ENCODE measurements at places on chromosomes 6 and 20.

- DNase-seq: no peak
Observed at GRCh38 chr6:168960551-168961263, 292.9 kb downstream of the THBS2 start.

DNA sequence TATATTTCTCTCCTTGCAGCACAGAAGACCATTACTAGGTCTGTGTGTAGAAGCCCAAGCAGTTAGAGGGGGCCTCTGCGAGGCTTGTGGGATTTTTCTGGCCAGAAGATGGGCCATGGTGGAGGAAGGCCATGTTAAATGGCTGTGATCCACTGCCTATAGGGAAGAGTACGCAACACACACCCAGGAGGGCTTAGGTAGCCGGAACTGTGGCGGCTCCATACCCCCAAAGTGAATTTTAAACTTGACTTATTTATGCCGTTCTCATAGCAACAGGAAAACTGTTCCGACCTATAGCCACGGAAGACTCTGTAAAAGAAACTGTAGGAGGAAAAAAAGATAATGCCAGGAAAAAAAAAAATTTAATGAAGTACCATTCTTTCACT lies 69.5 kb downstream of the SLX4IP start:
- DNase-seq: no peak

GRCh38 chr20:39855056-39855455 lies 834.0 kb downstream of the MAFB start:
- no peak for DNase-seq

DNA sequence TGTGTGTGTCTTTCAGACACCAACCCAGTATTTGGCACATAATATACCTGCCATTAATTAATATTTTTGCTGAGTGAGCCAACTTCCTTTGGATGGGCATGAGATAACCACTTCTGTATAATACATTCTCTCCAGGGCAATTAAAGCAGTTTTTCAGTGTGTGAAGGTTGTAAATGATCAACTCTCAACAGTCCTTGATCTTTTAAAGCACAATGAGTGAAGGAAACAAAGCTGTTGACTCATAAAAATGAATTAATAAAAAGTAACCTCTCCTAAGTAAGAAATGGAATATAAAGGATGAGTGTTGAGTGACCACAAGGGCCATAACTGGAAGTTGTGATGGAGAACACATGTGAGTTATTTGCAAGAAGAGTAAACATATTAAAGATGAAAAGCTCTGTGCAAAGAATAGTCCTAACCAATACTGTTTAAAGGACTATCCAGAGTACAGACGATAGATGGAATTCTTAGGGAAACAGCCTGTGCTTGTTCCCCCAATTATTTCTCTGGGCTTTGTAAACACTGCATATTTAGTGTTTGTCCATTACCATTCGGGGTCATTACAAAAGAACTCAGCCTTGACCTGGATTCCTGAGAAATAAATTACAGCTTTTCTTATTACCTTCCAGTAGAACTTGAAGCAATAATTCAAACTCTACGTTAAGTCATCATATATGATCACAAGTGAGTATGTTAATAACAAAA lies 446.2 kb downstream of the PLCB1 start:
- no peak for DNase-seq

DNA sequence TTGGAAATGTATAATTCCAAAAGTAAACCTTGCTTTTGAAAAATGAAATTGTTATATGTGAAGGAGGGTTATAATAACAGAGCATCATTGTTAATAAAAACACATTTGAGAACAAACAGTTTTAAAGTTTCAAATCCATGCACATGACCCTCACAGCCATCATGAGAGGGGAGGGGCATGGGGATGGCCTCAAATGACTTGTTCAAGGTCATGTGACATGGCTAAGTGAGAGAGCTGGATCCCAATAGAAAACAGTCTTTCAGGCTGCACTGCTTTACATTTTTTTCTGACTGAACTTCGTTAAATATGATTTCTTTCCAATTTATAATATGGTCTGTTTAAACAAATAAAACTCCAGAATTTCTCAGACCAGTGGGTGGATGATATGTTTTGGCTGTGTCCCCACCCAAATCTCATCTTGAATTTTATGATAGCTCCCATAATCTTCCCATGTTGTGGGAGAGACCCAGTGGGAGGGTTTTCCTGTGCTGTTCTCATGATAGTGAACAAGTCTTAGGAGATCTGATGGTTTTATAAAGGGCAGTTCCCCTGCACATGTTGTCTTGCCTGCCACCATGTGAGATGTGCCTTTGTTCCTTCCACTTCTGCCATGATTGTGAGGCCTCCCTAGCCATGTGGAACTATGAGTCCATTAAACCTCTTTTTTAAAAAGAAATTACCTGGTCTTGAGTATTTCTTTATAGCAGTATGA lies 66.0 kb downstream of the DTD1 start:
- no peak for DNase-seq

DNA sequence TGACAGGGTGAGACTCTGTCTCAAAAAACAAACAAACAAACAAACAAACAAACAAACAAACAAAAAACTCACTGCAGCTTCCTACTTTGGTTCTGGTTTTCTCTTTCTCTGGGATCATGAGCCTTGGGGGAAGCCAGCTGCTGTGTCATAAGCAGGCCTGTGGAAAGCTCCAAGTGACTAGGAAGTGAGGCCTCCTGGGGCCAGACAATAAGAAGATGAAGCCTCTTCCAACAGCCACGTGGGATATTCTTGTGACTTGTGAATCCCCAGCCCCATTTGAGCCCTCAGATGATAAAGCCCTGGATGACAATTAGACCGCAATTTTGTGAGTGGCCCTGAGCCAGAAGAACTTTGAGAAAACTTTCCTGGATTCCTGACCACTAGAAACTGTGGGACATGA lies 11.4 kb downstream of the HLA-A start:
- DNase-seq: no peak

DNA sequence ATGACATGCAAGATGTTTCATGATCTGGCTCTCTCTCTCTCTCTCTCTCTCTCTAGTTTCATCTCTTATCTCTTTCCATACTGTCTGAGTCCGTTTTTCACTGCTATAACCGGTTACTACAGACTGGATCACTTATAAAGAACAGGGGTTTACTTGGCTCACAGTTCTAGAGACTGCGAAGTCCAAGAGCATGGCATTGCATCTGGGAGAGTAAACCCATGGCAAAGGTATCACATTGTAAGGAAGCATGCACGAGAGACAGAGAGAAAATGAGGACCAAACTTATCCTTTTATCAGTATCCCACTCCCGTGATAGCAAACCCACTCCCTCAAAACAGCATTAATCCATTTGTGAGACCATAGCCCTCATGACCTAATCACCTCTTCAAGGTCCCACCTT lies 7.2 kb upstream of the AGPAT4 start:
- no peak for DNase-seq

DNA sequence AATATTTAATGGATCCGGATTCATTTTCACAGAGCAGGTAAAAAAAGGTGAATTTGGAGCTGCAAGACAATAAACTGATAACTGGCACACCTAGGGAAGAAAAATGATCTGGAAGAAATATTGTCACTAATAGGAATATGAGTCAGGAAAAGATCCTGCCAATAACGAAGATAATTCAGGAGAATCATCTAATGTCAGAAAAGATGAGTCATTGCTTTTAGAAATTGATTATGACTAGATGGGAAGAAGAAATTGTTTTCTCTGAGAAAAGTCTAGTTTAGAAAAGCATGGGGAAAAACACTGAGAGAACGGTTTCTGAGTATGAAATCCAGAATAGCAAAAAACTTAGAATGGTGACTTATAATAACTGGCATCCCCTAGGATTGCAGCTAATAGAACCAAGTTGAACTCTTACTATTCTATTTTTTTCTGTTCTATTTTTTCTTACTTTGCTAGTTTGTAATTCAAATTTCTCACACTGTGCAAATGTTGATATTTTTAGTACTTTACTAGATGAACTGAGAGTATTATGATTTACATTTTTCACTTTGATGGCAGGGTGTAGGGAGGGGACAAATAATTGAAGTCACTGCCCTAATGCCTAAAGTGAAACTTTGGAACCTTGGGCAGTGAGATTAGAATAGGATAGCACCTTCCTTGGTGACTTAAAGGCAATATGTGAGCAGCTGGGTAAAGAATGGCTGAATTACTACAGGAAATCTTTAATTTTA lies 38.2 kb upstream of the SUPT3H start:
- DNase-seq: no peak

DNA sequence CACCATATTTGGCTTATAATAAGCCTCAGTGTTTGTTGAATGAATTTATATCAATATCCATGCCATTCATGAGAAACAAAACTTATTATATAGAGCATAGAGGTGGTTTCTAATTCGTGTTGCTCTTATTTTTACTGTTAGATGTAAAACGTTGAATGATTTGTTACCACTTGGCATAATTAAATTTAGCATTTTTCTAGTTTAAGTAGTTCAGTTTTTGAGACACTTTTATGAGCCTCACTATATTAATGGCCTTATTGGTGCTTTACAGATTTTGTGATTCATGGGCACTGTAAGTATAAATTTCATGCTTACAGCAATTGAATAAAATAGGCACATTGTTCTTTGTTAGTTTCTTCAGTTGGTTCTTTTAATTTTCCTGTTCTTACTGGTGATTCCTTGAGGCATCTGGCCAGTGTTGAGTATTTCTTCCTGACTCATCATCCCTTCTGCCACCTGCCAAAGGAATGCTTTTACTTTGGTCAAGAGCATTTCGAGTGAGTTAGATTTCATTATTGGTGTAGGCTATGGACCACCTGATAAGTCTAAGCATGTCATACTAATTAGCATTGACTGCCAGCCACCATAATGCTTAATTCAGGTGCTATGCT lies 34.8 kb downstream of the CDKAL1 start:
- DNase-seq: no peak

DNA sequence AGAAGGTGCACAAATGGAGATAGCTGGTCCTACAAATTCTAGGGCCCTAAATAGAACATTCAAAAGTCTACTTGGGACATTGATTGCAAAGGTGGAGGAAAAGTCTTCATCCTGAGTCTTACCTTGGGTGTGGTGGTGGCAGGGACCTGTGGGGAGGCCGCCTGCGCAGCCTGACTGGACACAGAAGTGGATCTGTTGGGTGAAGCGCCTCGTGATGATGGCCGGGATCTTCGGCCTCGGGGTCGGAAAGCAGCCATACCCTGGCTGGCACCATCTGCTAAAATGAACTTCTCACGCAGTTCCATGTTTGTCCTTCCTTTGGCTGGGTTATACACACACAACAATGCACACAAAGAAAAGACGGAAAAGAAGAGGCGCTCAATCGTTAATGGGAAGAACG lies 179.2 kb downstream of the DST start:
- no peak for DNase-seq

DNA sequence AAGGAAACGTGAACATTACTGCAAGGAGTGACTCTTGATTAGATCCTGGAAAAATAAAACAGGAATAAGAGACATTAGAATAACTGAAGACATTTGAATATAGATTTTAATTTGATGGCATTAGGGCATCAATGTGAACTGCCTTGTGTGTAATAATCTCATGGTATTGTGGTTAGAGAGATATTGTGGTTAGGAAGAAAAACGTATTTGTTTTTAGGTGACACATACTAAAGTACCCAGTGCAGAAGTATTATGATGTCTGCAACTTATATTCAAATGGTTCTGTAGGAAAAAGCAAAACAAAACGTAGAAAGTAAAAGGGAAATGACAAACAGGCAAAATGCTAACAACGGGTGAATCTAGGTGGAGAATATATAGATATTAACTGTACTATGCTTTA lies 65.9 kb upstream of the OGFRL1 start:
- DNase-seq: no peak

DNA sequence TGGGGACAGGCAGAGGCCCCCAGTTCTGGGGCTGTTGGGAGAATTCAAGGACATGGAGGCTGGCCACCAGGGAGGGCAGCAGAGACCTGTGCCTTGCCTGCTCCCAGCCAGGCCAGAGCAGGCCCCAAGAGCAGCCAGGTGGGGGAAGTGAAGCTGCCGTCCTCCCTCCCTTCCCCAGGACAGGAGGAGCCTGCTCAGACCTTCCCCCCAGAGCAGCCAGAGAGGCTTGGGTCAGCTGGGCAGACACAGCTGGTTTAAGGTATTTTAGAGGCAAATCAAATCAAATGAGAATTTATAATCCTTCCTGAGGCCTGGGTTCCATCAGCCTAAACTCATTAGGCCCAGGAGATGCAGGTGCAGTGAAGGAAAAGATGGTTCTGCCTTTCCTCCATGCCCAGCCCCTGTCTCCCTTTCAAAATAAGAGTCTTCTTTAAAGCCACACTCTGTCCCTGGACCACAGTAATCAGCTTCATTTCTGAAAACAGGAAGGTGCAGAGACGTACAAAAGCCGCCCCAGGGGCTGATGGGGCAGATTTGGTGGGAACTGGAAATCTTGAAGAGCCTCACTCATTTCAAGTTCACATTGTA lies 21.7 kb downstream of the BMP7 start:
- no peak for DNase-seq

- DNase-seq: no peak
Observed at GRCh38 chr6:159102373-159103160, 57.8 kb upstream of the TAGAP start.

GRCh38 chr20:45097485-45098102 lies 3.3 kb downstream of the KCNS1 start:
- no peak for DNase-seq

DNA sequence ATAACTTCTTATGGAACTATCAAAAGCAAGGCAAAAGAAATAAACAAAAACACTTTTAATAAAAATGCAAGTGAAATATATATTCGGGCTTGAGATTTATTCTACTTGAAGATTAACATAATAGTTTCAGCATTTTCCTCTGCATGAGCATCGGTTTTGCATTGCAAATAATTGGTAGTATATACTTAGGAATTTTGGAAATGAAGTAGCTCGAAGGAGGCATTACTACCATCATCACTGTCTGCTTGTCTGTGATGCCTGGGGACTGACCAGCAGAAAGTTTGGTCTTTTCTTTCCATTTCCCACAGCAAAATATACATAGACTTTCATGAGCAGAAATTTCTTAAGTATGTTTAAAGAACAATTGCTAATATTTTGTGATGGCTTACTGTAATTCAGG lies 570.7 kb downstream of the HTR1B start:
- no peak for DNase-seq

DNA sequence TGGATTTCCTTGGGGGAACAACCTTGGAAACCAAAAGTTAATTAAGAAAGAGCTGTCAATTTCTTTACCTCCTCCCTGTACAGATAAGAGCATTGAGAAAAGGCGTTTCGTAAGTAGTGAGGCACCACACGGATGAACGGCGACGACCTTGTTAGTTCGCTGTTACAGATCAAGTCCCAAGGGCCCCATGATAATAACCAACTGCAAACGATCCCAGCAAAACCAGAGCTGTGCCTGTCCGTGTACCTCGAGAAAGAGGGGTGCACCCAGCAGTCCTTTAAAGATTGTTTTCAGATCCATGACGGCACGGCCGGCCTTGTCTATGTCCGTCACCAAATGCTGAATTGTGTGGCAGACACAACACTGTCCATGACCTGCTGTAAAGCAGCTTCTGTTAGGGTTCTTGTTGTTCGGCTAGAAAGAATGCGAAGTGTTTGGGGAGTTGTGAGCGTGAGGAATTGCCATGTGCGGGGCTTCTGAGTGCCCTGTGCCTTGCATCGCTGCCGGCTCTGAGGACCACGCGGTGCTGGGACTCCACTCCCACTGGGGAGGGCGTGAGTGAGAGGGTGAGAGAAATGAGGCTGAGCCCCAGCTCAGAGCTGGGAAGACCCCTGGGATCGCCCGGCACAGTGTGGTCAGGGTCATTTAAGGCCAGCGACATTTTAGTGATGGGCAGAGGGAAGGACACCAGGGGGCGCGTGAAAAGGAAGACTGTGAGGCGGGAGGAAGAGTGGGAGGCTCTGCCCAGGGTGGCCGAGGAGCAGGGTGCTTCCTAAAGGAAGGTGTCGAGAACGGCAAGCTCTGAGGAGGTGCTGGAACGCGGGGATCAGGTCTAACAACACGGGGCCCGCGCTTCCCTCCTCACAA lies 136.8 kb upstream of the RPS6KA2 start:
- no peak for DNase-seq

Measured in 8988T (cell line).